Hippocampal formation (tissue), 2 donors: ENCODE measurements at places on chromosomes 1 and 21.

DNA sequence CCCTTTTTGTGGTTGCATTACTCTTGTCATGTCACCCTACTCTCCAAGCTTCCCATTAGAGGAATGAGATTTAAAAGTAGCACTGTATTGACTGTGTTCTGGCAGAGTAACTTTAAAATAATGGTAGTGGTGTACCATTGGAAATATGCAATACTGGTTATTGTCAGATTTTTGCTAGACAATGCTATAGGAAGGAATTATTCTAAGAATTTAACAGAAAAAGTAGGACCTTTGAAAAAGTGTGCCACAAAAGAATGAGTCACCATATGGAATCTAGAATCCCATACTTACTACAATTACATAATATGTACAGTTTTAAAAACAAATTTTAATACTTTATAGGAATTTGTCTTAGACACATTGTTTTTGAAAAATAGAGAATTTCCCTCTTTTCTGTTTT lies 13.8 kb downstream of the MIER1 start:
- DNase-seq, result no peak

- DNase-seq, result no peak
Observed at GRCh38 chr21:44405948-44406872, 49.1 kb upstream of the LRRC3 start.

DNA sequence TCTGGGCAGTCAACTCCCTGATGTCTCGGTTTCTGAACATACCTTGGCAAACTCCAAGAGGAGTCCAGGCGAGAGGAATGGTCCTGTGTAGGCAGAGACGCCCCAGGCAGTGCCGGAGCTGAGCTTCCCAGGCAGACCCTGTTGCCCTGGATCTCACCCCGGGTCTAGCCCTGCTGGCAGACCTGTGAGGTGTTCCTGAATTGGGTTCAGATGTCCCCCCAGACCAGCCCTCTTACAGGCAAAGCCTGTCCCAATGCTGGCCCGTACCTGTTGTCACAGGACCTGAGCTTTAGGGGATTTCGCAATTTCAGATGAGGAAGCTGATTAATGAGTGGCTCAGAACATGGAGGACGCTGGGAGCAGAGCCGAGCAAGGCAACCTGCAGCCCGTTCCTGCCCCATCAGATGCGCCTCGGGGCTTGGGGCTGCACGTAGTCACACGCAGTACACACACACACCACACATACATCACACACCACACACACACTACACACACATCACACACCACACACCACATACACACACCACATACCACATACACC lies 38.5 kb upstream of the PDE9A start:
- DNase-seq, result no peak

DNA sequence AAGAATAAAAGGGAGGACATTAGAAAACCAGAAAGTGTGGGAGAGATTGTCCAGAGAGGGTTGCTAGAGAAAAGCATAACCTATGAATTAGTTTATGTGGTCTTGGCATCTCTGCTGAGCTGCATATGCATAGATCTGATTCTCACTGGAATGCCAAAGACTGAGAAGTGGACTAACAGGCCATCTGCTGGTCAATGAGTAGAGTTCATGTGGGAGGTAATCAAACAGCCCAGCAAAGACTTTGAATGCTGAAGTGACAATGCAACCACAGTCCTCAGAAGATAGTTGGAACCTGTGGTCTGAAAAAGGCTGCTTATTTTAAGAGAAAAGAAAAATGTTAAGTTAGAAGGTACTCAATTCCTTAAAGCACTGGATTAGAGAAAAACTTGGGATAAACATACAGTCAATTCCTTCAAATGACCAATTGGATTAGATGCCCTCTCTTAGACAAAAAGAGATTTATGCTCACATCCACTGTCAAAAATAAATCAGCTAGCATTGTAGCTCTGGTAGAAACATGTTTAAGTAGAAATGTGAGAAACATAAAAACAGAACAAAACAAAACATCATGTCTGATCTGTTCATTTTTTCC lies 382.8 kb downstream of the AMY1C start:
- no peak for DNase-seq

DNA sequence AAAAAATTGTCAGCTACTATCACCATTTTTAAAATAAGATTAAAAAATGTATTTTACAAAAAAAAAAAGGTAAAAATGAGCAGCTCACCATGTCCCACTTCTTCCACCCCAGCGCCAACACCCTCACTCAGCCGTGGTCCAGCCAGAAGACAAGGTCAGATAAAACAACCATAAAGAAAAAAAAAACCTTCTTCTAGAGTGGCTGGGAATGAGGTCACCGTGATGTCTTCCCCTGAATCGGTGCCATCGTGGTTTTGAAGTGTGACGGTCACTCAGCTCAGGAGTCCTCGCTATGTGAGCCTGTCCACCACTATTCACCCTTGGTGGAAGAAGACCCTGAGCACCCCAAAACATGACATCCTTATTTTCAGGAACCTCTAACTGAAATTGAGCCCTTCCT lies 38.1 kb downstream of the B3GALT5 start:
- no peak for DNase-seq

DNA sequence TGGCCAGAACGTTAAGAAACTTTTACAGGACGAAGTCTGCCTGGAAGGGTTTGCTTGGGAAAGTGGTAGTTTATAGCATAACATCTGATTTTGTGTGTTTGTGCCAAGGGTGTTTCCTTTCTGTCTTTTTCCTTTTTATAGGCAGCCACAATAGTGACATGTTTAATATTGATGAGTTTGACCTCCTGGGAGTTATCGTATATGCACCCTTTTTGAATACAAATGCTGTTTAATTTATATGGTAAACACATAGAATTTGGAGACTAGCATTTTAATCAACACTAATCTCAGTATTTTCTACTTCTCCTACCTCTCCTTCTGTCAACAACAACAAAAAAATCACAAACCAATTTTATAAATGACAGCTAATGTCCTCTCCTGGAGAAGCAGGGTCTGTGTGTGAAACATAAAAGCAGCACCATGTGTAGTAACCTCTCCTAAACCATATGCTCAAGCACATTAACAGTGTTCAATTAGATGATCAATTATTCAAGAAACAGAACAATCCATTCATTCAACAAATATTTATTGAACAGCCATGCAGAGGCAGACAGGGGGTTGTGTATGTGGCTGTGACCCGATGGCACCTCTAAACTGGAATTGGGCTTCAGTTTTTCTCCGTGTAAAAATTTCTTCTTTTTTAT lies 604 bp upstream of the FMN2 start:
- no peak for DNase-seq

GRCh38 chr1:215730600-215730999 lies 163.5 kb downstream of the KCTD3 start:
- no peak for DNase-seq
